Endodermal cell (in vitro differentiated cells): ENCODE measurements at places on chromosomes 1 and 21. TPM values are rescaled to one million over a fixed set of nuclear protein-coding genes. Genes with fewer than 3 reads are reported as not detected.

DNA sequence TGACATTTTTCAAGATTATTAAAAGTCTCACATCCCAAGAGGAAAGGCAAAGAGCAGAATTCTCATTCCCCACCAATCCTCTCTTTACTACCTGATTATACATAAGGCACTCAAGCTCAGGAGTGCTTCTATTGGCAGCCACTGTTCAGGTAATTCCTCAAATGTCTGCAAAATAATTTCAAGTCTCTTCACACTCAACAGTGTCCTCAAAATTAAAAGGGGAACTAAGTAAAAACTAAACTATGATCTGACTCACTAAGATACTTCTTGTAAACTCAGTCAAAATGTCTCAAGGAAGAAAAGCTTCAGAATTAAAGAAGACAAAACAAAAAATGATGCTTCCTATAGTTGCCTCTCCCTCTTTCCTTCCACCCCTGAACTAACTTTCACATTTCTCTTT is 135.6 kb downstream of the GPATCH2 start:
- no peak for DNase-seq

DNA sequence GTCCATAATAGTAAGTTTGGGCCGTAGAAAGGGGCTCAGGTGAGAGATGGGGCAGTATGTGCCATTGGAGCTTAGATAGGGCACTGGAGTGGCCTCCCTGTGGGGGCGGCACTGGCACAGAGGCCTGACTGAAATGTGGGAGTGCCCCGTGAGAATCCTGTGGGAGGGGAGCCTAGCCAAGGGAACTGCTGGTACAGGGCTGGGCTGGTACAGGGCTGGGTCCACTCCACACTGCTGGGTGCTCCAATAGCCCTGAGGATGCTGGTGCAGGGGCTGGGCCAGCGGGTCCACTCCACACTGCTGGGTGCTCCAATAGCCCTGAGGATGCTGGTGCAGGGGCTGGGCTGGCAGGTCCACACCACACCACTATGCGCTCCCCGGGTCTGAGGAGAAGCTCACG is 44.8 kb upstream of the PWP2 start:
- no peak for DNase-seq

GRCh38 chr21:20016435-20017005 is 981.7 kb upstream of the NCAM2 start:
- no peak for DNase-seq

- no peak for DNase-seq
Measured at GRCh38 chr1:186076006-186076405, 299.0 kb downstream of the TPR start.

The TCHHL1 gene
- total RNA-seq, result not detected in 2 replicates

- no peak for DNase-seq
Measured at GRCh38 chr1:224273641-224274040, 56.3 kb downstream of the NVL start.

The TLR5 gene
- 0.13 to 0.35 TPM in 2 of 3 replicates, not detected in the other for total RNA-seq

The GGPS1 gene
- 44.4 to 66.6 TPM (median 64.6 TPM) in 3 replicates for total RNA-seq

DNA sequence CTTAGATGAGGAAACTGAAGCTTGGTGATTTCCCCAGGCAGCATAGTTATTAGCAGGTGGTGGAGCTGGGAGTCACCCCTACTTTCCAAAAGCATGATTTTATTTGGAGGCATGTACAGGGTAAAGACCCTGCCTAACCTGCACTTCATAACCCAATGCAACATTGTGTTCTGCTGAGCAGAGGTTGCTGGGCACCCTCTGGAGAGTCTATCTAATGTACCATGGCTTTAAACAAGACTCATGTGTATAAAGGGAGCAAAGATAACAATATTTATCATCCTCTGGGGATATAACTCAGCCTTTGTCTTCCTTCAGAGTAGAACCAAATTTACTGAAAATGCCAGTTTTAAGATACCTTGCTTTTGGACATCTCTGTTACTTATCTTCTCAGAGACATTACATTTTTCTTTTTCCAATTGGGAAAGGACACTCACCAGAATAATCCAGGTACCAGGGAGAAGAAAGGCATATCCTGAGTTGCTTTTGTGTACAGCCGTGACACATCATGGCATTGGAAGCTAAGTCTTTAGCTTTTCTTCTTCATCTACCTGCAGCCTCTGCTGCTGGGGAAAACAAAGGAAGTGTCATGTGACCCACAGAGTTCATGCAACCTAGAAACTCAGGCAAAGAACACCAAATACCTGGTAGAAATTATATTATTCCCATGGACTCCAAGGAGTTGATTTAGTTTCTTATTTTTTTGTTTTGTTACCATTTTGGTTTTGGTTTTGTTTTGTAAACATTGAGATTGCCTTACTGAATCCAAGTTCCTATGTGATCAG is 39.6 kb downstream of the ELAVL4 start:
- DNase-seq, result no peak

DNA sequence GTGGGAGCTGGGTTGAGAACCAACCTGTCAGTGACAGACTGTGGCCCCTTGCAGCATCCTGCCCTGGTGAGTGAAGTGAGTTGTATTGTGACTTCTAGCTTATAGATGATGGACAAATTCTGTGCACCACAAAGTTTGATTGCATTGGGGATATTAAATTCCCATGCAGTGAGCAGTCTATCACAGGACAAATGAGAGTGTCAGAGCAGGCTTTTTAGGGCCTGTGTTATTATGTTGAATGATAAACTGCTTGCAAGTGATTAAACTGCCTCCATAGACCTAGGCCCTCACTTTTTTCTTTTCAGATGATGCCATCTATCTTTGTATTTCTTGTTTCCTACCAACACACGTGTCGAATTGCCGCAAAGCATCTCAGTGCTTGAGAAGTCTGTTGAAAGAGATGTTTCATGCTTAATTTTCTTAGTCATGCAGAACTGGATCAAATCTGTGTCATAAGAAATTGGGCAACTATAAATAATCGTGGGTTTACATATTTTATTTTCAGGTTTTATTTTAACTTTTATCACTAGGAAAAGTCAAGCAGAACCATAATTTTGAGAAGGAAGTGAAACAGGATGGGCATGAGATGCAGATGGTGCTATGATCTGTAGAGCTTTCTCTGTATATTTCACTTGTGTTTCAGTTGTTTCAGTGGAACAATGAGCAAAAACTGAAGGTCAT is 199.2 kb downstream of the S1PR1 start:
- DNase-seq, result no peak

The LAMC2 gene
- 2.7 to 3.5 TPM (median 2.8 TPM) in 3 replicates for total RNA-seq
